ENCODE measurements at places on chromosomes 3 and 15.
A peak's percentile ranks its signal among the peaks of the same experiment; 100 is the strongest.

DNA sequence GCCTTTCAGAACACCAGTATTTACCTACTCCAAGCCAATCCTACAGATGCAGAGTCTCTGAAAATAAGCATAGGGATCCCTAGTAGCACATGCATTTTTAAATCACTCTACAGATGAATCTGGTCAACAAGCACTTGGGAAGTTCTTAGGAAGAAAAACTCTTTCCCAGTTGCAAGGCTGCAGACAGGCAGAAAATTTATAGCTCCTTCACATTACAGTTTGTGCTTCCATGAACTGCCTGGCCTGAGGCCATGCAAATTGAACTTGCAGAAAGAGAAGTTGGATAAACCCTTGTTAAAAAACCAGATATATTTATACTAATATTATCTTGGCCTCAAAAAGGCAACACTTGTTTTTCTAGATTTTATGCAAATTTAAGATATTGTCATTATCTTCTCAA, 256.9 kb downstream of the EPHA3 start:
- no peak overlapping the region for H3K27ac ChIP-seq
- DNase-seq = no peak
- no peaks in the 10 kb centered on the region for H3K27me3 ChIP-seq
- H3K4me3 ChIP-seq = no peak overlapping the region
- no peaks in the 10 kb centered on the region for H3K4me1 ChIP-seq

GRCh38 chr15:35630985-35631384, 85.0 kb upstream of the DPH6 start:
- H3K27ac ChIP-seq = no peak overlapping the region
- peaks cover 8% of the 10 kb centered on the region for H3K4me1 ChIP-seq
- no peaks in the 10 kb centered on the region for H3K27me3 ChIP-seq
- no peak overlapping the region for H3K4me3 ChIP-seq
- no peaks in the 10 kb centered on the region for H3K36me3 ChIP-seq

DNA sequence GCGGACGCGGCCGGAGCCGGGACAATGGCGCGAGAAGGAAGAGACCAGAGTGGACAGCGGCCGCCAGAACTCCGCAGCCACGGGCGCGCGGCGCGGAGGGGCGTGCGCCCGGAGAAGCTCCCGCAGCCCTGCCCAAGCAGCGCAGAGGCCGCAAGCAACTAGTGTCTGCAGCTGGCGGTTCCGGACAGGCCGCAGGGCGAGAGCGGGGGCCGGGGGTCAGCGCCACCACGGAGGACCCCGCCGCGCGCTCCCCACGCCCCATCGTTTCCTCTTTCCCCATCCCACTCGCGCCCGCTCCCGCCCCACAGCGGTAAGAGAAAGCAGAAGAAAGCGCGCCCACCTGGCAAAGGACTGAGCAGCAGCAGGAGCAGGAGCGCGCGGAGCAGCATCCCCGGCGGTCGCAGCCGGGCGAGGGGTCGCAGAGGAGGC, 440 bp downstream of the PRTG start:
- peak; percentile 22 for DNase-seq
- no peaks in the 10 kb centered on the region for H3K36me3 ChIP-seq
- H3K4me1 ChIP-seq = peaks cover 3% of the 10 kb centered on the region
- H3K27ac ChIP-seq = no peak overlapping the region

GRCh38 chr3:114660124-114660523, 366.3 kb downstream of the TIGIT start:
- H3K27me3 ChIP-seq = no peaks in the 10 kb centered on the region
- peaks cover 9% of the 10 kb centered on the region for H3K4me1 ChIP-seq
- H3K27ac ChIP-seq = peak overlapping the region; percentile 64

DNA sequence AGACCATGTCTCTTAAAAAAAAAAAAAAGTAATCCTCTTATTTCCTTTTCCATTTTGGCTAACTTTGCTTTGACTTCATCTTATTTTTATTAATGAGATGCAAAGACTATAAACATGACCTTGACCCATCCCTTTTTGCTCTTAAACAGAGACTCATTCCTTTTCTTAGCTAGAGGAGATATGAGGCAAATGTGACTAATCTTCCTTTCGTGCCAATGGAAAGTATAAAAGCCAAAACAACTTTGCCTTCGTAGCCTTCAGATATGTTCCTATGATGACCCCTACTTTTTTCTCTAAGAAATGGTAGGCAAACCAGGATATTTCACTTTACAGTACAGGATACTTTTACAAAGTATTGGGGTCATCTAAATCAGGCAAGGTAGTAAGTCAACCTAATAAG, 36.9 kb upstream of the GOLGB1 start:
- H3K4me1 ChIP-seq = no peaks in the 10 kb centered on the region
- H3K27me3 ChIP-seq = no peaks in the 10 kb centered on the region
- H3K36me3 ChIP-seq = peaks cover 2% of the 10 kb centered on the region

GRCh38 chr15:52136442-52136980, 23.9 kb upstream of the BCL2L10 start:
- H3K4me1 ChIP-seq = peaks cover 18% of the 10 kb centered on the region
- H3K27me3 ChIP-seq = no peaks in the 10 kb centered on the region
- peak overlapping the region; percentile 4 for H3K27ac ChIP-seq
- DNase-seq = peak; percentile 52
